ENCODE measurements at places on chromosomes 12 and 14.

GRCh38 chr12:12704593-12705230 lies 8.7 kb upstream of the GPR19 start:
- peak; percentile 94 for DNase-seq

- no peak for DNase-seq
Observed at GRCh38 chr12:13165617-13166041, 30.9 kb upstream of the EMP1 start.

DNA sequence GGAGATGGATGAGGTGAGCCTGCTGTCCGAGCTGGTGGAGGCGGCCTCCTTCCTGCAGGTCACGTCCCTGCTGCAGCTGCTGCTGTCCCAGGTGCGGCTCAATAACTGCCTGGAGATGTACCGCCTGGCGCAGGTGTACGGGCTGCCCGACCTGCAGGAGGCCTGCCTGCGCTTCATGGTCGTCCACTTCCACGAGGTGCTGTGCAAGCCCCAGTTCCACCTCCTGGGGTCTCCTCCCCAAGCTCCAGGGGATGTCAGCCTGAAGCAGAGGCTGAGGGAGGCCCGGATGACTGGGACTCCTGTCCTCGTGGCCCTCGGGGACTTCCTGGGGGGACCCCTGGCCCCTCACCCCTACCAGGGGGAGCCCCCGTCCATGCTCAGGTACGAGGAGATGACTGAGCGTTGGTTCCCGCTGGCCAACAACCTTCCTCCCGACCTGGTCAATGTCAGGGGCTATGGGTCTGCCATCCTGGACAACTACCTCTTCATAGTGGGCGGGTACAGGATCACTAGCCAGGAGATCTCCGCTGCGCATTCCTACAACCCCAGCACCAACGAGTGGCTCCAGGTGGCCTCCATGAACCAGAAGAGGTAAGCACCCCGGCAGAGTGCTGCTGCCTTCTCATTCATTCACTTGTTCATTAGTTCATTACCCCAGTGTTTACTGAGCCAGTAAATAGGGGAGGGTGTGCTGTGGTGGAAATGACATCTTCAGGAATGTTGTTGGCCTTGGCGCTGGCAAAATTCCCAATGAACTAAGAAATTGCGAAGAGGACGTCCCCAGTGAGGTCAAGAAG lies 774 bp upstream of the MANSC4 start:
- DNase-seq, result peak; percentile 37

GRCh38 chr12:1843641-1844005 lies 23.3 kb downstream of the LRTM2 start:
- DNase-seq, result no peak

- no peak for DNase-seq
Observed at GRCh38 chr12:32739279-32739678, 16.4 kb downstream of the YARS2 start.

DNA sequence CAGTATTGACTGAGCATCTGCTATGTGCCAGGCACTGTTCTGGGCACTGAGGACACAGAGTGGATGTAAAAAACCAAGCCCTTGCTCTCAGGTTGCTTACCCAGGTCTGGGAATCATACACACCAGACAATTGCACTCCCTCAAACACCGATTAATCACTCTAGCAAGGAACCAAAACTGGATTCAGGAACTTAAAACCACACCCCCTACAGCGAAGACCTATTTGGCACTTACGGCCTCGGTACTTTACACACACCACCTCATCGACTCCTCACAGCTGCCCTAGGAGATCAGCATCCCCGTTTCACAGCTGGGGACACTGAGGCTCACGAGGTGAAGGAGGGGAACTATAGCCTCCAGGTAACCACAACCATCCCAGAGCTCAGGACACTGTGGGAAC lies 1.6 kb downstream of the GLTP start:
- no peak for DNase-seq

DNA sequence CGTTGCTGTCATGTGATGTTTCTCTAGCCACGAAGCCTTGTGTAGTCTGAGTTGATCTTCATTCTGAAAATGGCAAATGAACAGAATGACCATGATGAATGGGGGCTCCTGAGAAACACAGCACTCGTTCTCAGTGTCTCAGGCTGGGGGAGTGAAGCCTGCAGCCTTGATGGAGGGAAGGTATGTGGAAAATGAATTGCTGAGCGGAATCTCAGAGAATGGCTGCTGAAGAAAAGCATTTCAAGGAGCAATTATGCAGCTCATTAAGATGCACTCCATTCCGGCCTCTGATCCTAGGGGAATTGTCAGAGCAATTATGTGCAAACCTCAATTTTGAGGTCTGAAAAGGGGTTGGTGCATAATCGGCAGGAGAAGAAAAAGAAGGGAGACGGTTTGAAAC lies 167.1 kb downstream of the CHST11 start:
- DNase-seq, result no peak

GRCh38 chr12:8453021-8453513 lies 2.7 kb upstream of the CLEC6A start:
- DNase-seq, result no peak

DNA sequence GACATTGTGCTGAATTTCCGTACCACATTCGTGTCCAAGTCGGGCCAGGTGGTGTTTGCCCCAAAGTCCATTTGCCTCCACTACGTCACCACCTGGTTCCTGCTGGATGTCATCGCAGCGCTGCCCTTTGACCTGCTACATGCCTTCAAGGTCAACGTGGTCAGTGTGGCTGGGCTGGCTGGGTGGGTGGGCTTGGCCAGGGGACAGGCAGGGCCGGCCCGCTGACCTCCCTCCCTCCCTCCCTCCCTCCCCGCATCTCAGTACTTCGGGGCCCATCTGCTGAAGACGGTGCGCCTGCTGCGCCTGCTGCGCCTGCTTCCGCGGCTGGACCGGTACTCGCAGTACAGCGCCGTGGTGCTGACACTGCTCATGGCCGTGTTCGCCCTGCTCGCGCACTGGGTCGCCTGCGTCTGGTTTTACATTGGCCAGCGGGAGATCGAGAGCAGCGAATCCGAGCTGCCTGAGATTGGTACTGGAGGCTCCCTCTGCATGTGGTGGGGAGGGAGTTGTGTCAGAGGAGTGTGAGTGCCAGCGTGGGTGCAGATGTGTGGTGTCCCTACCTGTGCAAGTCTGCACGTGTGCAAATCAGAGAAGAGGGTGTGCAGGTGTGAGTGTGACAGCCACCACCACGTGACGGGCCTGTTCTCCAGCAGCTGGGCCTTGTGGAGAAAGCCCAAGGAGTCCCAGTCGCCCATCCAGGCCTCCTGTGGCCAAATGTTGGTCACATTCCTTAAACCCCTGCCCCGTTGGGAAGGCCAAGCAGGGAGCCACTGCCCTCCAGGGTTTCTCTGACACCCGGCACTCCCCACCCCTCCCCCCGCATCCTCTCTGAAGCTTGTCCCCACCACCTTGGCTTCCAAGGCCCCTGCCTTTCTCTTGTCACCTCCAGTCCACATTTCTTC lies 5.3 kb downstream of the KCNH3 start:
- DNase-seq, result no peak

DNA sequence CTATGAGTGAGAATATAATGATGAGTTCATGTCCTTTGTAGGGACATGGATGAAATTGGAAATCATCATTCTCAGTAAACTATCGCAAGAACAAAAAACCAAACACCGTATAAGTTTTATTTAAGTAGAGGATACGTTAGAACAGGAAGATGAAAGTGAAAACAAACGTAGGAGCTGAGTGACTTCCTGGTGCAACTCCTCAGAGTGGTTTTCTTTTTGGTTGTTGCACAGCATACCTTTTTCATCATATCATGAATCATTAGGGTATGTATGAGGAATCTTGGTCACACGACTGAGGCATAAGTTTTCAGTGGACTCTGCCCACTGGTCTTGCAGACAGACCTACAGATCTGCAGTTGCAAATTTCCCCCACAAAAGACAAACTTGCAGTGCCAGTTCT lies 199.0 kb downstream of the LRFN5 start:
- DNase-seq, result no peak

DNA sequence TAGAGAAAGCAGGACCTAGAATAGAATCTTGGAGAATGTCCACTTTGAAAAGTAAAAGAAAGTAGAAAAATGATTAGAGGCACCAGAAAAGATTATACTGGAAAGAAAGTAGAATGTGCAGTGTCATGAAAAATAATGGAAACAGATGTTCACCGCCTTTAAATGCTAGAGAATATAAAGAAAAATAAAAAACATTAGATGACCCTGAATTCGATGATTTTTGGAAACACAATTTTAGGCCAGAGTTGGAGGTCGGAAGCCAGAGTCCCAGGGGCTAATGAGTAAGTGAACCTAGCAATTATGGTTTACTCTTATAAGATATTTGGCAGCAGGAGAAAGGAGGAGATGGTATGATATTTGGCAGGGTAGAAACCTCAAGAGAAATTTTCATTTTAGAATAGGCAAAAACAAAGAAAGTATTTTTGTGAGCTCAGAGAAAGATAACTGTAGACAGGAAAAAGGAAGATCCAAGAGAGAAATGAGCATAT lies 37.7 kb downstream of the GYS2 start:
- DNase-seq, result no peak

DNA sequence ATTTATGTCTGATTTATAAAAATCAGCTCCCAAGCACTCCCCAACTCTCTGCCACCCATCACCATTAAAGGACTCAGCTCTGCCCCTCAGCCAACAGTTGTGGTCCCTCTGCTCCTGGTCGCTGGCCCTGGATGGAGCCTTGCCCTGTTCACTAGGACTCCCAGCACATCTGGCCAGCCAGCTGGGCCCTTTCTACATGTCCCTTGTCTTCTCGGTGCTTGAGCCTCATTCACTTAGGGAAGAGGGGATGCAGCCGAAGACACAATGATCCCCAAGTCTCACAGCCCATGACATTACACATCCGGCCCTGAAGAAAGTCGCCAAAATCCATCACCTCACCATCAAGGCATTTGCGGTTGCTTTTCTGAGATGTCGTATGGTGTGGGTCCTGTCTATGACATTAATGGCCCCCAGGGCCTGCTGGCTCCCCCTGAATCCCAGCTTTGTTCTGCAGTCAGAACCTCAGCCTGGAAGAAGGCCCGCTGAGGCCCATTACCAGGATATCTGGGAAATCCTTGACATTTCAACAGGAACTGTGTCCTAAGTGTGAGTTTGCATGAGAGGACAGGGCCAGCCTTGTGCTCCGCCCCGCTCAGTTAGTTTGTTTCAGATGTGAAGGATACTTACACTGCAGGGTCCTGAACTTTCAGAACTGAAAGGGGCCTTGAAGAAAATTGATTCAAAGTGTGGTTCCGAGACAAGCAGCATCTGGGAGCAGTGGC lies 19.1 kb downstream of the TSPAN11 start:
- DNase-seq, result no peak

- DNase-seq, result no peak
Observed at GRCh38 chr12:12511895-12512711, 50.6 kb downstream of the DUSP16 start.

DNA sequence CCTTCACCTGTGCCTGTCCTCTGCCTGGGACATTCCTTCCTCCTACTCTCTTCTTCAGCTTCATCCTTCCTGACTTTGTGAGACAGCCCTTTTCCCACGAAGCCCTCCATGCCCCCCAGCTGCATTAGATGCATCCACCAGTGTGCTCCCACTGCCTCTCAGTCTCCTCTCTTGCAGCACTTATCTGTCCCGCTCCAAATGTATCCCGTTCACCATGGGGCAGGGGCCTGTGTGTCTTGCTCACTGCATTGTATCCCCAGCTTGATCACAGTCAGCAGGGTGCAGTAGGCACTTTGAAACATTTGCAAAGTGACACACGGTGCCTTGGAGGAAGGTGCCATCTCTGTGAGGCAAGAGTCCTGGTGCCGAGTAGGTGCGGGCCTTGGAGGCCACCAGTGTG lies 104.0 kb downstream of the SLC25A47 start:
- no peak for DNase-seq

GRCh38 chr14:42421377-42422078 lies 814.9 kb downstream of the LRFN5 start:
- DNase-seq, result no peak

DNA sequence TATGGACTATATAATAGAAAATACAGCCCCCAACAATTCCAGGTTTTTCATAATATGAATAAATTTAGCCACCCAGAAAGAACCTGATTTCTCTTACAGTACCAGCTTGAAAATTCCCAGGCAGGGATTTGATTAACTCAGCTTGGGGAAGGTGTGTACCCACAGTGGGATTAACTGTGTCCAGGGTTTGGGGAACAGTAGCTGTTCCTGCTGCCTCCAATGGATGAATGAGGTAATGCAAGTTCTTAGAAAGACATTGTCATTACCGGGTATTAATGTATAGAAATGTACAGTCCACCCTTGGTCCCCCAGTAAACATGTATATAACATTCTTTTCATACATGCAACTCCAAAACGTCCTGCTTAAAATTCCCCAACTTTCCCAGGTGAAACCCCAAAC lies 115.6 kb downstream of the LRIG3 start:
- DNase-seq, result no peak

DNA sequence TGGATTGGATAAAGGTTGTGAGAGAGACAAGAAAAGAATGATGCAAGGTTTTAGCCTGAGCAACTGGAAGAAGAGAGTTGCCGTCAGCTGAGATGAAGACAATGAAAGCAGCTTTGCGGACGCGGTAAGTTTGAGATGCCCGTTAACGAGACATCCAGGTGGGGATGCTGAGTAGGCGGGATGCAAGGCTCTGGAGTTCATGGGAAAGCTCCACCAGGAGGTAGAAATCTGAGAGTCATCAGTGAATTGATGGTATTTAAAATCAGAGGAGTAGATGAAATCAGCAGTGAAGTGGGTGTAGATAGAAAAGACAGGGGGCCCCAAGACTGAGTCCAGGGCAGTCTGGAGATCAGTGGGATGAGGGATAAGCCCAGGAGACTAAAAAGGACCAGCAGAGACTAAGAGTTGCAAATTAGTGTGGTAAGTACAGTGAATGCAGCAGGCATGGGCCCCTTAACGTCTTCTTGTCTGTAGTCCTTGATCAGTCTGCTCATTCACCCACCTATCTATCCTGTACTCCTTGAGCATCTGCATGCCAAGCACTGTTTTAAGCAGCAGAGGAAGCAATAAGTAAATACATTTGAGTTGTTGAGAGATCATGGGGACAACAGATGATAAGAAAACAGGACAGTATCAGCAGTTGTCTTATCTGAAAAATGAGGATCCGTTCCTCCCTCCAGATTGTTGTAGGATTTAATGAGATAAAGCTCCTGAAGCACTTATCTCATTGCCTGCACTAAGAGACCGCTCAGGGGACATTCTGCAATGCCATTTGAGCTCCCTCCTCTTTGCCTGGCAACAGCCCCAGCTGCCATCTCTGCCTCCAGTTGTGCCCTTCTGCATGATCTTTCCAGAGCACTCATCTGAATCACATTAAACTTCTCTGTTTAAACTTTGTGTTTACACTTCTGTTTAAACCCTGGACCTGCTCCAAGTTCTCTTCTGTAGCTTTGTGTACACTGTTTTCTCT lies 91.5 kb downstream of the APAF1 start:
- DNase-seq, result no peak

- no peak for DNase-seq
Observed at GRCh38 chr12:80679346-80680131, 27.9 kb upstream of the MYF6 start.

GRCh38 chr12:1778911-1779310 lies 41.5 kb upstream of the LRTM2 start:
- DNase-seq, result no peak

DNA sequence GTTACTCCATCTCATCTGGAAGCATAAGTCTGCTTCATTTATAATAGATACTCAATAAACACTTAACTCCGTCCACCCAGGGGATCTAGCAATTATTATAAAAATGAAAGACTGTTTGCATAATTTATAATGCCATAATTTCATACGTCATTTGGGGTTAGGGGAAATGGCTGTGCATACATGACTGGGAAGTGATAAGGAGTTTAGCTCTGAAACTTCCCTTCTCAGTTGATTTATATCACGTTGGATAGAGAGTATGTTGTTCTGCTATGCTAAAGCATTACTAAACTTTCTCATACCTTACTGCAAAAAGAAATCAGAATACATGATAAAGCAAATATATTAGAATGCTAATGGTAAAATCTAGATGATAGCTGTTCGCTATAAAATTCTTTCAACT lies 90.4 kb upstream of the DYNC1H1 start:
- DNase-seq, result no peak

GRCh38 chr14:23544511-23545447 lies 6.8 kb downstream of the ZFHX2 start:
- DNase-seq, result no peak
